ENCODE measurements at places on chromosomes 2 and 18. TPM values are rescaled to one million over a fixed set of nuclear protein-coding genes. Genes with fewer than 3 reads are reported as not detected.
A peak's percentile ranks its signal among the peaks of the same experiment; 100 is the strongest.

Gene VWC2L
- not detected for total RNA-seq

GRCh38 chr2:3283206-3283605 is 94.4 kb downstream of the EIPR1 start:
- H3K4me3 ChIP-seq = no peak overlapping the region
- no peaks in the 10 kb centered on the region for H3K27me3 ChIP-seq
- no peaks in the 10 kb centered on the region for H3K36me3 ChIP-seq
- no peak overlapping the region for H3K27ac ChIP-seq

DNA sequence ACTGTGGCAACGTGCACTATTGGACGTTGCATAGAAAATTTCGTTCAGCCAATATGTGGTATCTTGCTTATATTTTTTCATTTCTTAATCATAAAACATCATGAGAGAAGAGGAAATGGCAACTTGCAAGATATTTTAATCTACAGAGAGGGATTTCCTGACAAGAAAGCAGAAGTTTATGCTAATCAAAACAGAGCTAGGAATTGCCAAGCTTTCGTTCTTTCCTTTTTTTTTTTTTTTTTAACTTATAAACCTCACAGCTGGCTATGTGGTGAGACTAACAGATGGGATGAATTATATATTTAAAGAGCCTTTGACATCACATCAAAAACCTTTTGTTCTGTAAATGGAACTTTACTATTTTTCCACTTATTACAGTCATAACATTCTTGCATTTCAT is 1136.9 kb upstream of the TMEFF2 start:
- no peaks in the 10 kb centered on the region for H3K27me3 ChIP-seq
- H3K4me1 ChIP-seq = no peaks in the 10 kb centered on the region
- no peak overlapping the region for H3K4me3 ChIP-seq
- H3K36me3 ChIP-seq = no peaks in the 10 kb centered on the region

Gene HAAO
- 64.7 TPM for total RNA-seq

- no peaks in the 10 kb centered on the region for H3K4me1 ChIP-seq
- H3K27ac ChIP-seq = no peak overlapping the region
- no peaks in the 10 kb centered on the region for H3K36me3 ChIP-seq
- DNase-seq = no peak
- no peak overlapping the region for H3K4me3 ChIP-seq
These were observed 35.0 kb upstream of the LRP1B start for GRCh38 chr2:142165790-142166189.

DNA sequence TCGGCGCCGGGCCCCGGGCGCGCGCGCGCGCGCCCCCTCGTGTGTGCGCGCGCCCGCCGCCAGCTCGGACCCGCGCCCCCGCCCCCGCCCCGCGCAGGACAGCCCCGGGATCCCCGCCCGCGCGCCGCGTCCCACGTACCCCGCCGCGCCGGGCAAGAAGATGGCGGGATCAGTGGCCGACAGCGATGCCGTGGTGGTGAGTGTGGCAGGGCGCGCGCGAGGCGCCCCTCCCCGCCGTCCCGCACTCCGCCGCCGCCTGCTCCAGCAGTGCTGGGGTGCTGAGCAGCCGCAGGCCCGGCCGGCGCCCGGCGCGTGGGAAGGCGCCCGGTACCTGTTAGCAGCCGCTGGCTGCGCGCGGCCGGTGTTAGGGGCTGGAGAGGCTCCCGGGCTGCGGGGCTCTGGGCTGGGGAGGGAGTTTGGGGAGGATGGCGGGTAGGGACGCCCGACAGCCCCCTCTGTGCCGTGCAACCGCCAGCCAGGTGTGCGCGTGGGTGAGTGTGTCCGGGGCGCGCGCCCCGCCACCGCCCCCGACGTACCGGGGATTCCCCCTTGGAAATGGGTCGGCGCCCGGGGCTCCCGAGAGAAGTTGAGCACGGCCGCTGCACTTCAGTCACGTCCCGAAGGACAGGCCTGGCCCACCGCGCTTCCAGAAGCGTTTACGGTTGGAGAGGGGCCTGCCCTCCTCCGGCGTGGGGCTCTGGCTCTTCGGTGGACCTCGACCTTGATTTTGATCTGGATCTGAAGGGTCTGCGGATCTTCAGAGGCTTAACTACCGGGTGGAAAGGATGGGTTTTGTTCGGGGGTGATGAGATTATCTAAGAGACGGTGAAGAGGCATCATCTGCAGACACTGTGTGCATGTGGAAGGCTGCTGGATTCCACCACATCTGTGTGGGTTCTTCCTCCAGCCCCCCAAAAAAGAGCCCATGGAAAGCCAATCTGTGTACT is 697 bp downstream of the LGALSL start:
- peaks cover 16% of the 10 kb centered on the region for H3K36me3 ChIP-seq
- H3K27ac ChIP-seq = peak overlapping the region; percentile 89
- DNase-seq = peak; percentile 68

GRCh38 chr2:144374163-144374661 is 145.7 kb downstream of the ZEB2 start:
- H3K27me3 ChIP-seq = no peaks in the 10 kb centered on the region
- no peaks in the 10 kb centered on the region for H3K36me3 ChIP-seq
- DNase-seq = no peak

DNA sequence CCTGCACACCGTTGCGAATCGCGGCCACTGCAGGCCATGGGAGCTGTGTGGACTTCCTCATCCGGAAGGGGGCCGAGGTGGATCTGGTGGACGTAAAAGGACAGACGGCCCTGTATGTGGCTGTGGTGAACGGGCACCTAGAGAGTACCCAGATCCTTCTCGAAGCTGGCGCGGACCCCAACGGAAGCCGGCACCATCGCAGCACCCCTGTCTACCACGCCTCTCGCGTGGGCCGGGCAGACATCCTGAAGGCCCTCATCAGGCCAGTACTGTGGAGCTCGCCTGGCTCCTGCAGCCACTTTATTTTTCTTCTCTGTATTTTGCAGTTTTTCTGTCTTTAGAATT is 9.0 kb downstream of the ASB1 start:
- no peaks in the 10 kb centered on the region for H3K36me3 ChIP-seq
- no peak overlapping the region for H3K4me3 ChIP-seq
- no peaks in the 10 kb centered on the region for H3K27me3 ChIP-seq
- H3K27ac ChIP-seq = no peak overlapping the region
- DNase-seq = no peak

Gene TRIM43
- not detected for total RNA-seq

GRCh38 chr2:14306268-14306861 is 326.2 kb upstream of the LRATD1 start:
- no peak overlapping the region for H3K4me3 ChIP-seq
- no peaks in the 10 kb centered on the region for H3K4me1 ChIP-seq
- no peak overlapping the region for H3K27ac ChIP-seq
- H3K36me3 ChIP-seq = no peaks in the 10 kb centered on the region

Gene TEX44
- total RNA-seq = not detected

GRCh38 chr2:153105829-153106578 is 372.6 kb downstream of the RPRM start:
- no peaks in the 10 kb centered on the region for H3K27me3 ChIP-seq
- H3K4me3 ChIP-seq = no peak overlapping the region
- H3K27ac ChIP-seq = no peak overlapping the region
- no peaks in the 10 kb centered on the region for H3K36me3 ChIP-seq
- H3K4me1 ChIP-seq = no peaks in the 10 kb centered on the region

GRCh38 chr18:77765468-77765867 is 515.8 kb downstream of the GALR1 start:
- no peak overlapping the region for H3K4me3 ChIP-seq
- H3K4me1 ChIP-seq = no peaks in the 10 kb centered on the region
- H3K27me3 ChIP-seq = no peaks in the 10 kb centered on the region

Gene FAP
- total RNA-seq = 0.22 TPM

- peak overlapping the region; percentile 43 for H3K27ac ChIP-seq
- no peaks in the 10 kb centered on the region for H3K27me3 ChIP-seq
These were observed 1.6 kb downstream of the KCNE4 start for GRCh38 chr2:223053484-223054192.

DNA sequence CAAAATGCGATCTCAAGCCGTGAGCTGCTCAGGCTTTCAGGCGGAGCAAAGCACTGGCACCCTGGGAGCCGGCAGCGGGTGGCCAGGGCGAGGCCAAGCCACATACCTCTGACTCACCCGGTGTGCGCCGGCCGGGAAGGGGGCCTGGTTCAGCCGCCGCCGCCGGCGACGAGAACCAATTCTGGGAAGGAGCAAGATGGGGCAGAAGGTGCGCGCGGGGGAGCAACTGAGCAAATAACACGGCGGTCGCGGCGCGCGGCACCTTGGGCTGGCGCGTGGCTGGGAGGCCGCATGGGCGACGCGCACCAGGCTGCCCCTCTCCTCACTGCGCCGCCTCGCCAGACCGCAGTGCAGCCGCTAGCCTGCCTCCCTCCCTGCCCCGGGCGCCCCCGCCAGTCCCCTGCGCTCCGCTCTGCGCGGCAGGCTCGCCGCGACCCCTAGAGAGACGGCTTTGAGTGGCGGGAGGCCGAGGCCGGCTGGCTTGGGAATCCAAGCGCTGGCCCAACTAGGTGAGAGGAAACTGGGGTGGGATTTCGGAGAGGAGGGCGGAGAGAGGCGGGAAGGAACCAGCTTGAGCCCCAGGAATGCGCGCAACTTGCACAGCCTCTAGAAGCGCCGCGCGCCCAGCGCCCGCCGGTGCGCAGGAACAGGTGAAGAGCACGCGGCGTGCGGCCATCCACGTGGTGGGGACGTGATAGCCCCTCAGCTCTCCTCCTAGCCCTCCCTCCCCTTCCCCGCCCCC is 3.2 kb downstream of the NRP2 start:
- H3K36me3 ChIP-seq = no peaks in the 10 kb centered on the region
- peak; percentile 41 for DNase-seq
- peaks cover 4% of the 10 kb centered on the region for H3K4me1 ChIP-seq
- no peak overlapping the region for H3K27ac ChIP-seq
- H3K27me3 ChIP-seq = no peaks in the 10 kb centered on the region

DNA sequence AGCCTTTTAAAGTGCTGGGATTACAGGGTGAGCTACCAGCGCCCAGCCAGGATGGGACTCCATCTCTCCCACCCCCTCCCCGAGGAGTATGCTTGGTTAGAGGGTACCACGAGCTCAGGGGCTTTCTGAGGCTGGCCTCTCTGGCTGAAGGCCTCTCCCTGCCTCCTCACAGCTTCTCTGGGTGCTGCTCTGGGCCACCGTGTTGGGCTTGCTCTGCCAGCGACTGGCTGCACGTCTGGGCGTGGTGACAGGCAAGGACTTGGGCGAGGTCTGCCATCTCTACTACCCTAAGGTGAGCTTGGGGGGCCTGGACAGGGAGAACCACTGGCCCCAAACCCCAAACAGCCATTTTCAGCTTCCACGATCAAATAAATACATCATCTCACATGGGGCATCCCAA is 2.9 kb downstream of the SLC11A1 start:
- no peaks in the 10 kb centered on the region for H3K36me3 ChIP-seq
- no peak overlapping the region for H3K27ac ChIP-seq
- DNase-seq = no peak
- H3K4me3 ChIP-seq = no peak overlapping the region
- no peaks in the 10 kb centered on the region for H3K27me3 ChIP-seq
- no peaks in the 10 kb centered on the region for H3K4me1 ChIP-seq

DNA sequence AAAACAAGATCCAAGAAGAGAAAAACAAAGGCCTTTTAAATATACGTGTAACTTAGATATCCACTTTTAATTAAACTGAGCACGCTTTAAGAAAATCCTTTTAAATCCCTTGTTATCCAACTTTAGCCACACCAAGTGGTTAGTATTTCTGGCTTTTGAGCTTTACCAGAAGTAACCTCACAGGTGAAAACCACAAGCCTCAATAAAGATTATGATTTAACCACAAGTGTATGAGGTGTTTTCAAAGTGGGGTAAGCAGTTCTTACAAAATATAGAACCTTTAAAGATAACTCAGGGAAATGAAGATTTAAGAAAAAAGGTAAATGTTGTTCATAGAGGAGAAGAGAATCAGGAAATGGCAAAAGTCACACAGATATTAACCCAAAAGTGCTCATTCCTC is 58.4 kb upstream of the CDCA7 start:
- H3K4me3 ChIP-seq = no peak overlapping the region
- no peaks in the 10 kb centered on the region for H3K27me3 ChIP-seq
- H3K36me3 ChIP-seq = no peaks in the 10 kb centered on the region
- no peak for DNase-seq

Gene CCBE1
- total RNA-seq = 6.9 TPM

Gene COL4A4
- total RNA-seq = 2.4 TPM

Gene RASGRP3
- total RNA-seq = 5.8 TPM

Gene PLCL1
- 0.20 TPM for total RNA-seq

- no peak overlapping the region for H3K4me3 ChIP-seq
- no peaks in the 10 kb centered on the region for H3K27me3 ChIP-seq
- no peaks in the 10 kb centered on the region for H3K4me1 ChIP-seq
- no peak overlapping the region for H3K27ac ChIP-seq
- H3K36me3 ChIP-seq = no peaks in the 10 kb centered on the region
These were observed 132.3 kb downstream of the UXS1 start for GRCh38 chr2:106061611-106062349.

GRCh38 chr2:232476045-232476444 is 11.6 kb downstream of the ECEL1 start:
- peak; percentile 30 for DNase-seq
- no peaks in the 10 kb centered on the region for H3K27me3 ChIP-seq
- no peaks in the 10 kb centered on the region for H3K36me3 ChIP-seq
- no peaks in the 10 kb centered on the region for H3K4me1 ChIP-seq
- H3K4me3 ChIP-seq = no peak overlapping the region

GRCh38 chr18:78579854-78580577 is 399.6 kb upstream of the SALL3 start:
- H3K4me1 ChIP-seq = no peaks in the 10 kb centered on the region
- no peak overlapping the region for H3K27ac ChIP-seq
- no peaks in the 10 kb centered on the region for H3K36me3 ChIP-seq
- H3K27me3 ChIP-seq = no peaks in the 10 kb centered on the region

GRCh38 chr2:205701509-205701908 is 19.2 kb downstream of the NRP2 start:
- H3K4me1 ChIP-seq = no peaks in the 10 kb centered on the region
- no peaks in the 10 kb centered on the region for H3K36me3 ChIP-seq
- no peak overlapping the region for H3K4me3 ChIP-seq
- no peak for DNase-seq
- H3K27ac ChIP-seq = no peak overlapping the region

Gene RSAD2
- total RNA-seq = 1.2 TPM

- H3K4me1 ChIP-seq = no peaks in the 10 kb centered on the region
- H3K27me3 ChIP-seq = no peaks in the 10 kb centered on the region
- no peak overlapping the region for H3K27ac ChIP-seq
- H3K4me3 ChIP-seq = no peak overlapping the region
- DNase-seq = no peak
These were observed 125.4 kb downstream of the CLIP4 start for GRCh38 chr2:29240601-29241000.

DNA sequence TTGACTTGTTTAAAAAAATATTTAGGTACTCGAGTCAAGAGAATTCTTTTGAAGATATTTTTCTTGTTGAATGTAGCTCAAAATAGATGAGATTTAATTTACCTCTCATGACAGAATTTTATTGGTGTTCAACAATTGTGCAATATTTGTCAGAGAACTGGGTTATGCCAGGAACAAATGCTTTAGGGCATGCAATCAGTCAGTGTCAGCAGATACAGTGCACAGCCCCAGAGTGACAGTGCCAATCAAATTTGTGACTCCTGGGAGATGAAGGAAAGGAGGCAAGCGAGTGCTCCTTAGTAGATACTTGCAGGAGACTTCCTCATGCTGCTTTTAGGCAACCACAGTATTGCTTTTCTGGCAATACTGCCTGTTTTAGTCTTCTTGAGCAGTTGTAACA is 81.2 kb upstream of the DSEL start:
- H3K4me1 ChIP-seq = peaks cover 28% of the 10 kb centered on the region
- H3K27ac ChIP-seq = peak overlapping the region; percentile 62
- no peaks in the 10 kb centered on the region for H3K36me3 ChIP-seq
- no peak for DNase-seq

- no peak overlapping the region for H3K4me3 ChIP-seq
- DNase-seq = no peak
- H3K27ac ChIP-seq = no peak overlapping the region
These were observed 225.8 kb upstream of the COPS8 start for GRCh38 chr2:236859908-236860307.

Measured in right lobe of liver (tissue), 6 donors.